PC-3 (cell line): ENCODE measurements at places on chromosomes 4 and X. TPM values are rescaled to one million over a fixed set of nuclear protein-coding genes. Genes with fewer than 3 reads are reported as not detected.

NAA11 gene
- not detected in 2 replicates for total RNA-seq

APEX2 gene
- total RNA-seq, result 24.7 and 30.9 TPM in 2 replicates

DNA sequence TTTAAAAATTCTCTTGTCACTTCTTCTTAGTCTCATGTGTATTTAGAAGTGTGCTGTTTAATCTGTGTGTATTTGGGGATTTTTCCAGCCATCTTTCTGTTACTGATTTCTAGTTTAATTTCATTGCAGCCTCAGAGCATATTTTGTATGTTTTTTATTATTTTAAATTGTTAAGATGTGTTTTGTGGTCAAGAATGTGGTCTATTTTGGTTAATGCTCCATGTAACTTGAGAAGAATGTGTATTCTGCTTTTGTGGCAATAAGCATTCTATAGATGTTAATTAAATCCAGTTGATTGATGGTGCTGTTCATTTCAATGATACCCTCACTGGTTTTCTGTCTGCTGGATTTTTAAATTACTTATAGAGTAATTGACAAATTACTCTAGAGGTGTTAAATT lies 38.9 kb downstream of the ANXA10 start:
- H3K4me1 ChIP-seq, result peaks cover 27% of the 10 kb centered on the region
- no peaks in the 10 kb centered on the region for H3K27me3 ChIP-seq
- H3K36me3 ChIP-seq, result no peaks in the 10 kb centered on the region
- no peak overlapping the region for H3K27ac ChIP-seq

DNA sequence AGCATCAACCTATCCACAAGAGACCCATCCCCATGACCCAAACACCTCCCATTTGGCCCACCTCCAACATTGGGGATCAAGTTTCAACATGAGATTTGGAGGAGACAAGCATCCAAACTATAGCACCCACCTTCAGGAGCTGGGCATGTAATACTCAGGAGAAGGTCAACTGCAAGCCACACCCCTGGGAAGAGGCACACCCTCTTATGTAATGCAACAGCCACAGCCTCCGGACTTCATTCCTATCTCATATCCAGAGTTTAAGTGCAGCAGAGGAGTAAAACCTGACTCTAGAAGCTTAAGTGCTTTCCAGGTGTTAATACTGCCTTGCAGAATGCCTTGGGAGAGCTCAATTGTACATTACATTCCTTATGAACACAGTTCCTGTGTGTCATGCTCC lies 197.4 kb downstream of the PTTG2 start:
- no peak overlapping the region for H3K4me3 ChIP-seq
- peaks cover 25% of the 10 kb centered on the region for H3K4me1 ChIP-seq
- no peaks in the 10 kb centered on the region for H3K27me3 ChIP-seq
- no peaks in the 10 kb centered on the region for H3K36me3 ChIP-seq

DOK7 gene
- 2.5 and 4.9 TPM in 2 replicates for total RNA-seq

GRCh38 chr4:2812612-2813354 lies 19.9 kb downstream of the SH3BP2 start:
- no peak overlapping the region for H3K27ac ChIP-seq
- H3K27me3 ChIP-seq, result no peaks in the 10 kb centered on the region
- H3K36me3 ChIP-seq, result no peaks in the 10 kb centered on the region

GRCh38 chr4:165461159-165461821 lies 82.5 kb downstream of the CPE start:
- H3K36me3 ChIP-seq, result no peaks in the 10 kb centered on the region
- H3K4me3 ChIP-seq, result no peak overlapping the region
- no peaks in the 10 kb centered on the region for H3K4me1 ChIP-seq
- no peak overlapping the region for H3K27ac ChIP-seq
- H3K27me3 ChIP-seq, result no peaks in the 10 kb centered on the region

CT45A10 gene
- total RNA-seq, result not detected in 2 replicates

- peak overlapping the region; percentile 48 for H3K4me3 ChIP-seq
- no peaks in the 10 kb centered on the region for H3K36me3 ChIP-seq
- H3K27ac ChIP-seq, result peak overlapping the region; percentile 91
- DNase-seq, result peak; percentile 92
- peaks cover 14% of the 10 kb centered on the region for H3K4me1 ChIP-seq
- no peaks in the 10 kb centered on the region for H3K27me3 ChIP-seq
Observed at GRCh38 chr4:176499518-176499917, 179.8 kb downstream of the SPCS3 start.

CPE gene
- 15.4 and 15.5 TPM in 2 replicates for total RNA-seq

NXF2B gene
- total RNA-seq, result not detected in 2 replicates

DNA sequence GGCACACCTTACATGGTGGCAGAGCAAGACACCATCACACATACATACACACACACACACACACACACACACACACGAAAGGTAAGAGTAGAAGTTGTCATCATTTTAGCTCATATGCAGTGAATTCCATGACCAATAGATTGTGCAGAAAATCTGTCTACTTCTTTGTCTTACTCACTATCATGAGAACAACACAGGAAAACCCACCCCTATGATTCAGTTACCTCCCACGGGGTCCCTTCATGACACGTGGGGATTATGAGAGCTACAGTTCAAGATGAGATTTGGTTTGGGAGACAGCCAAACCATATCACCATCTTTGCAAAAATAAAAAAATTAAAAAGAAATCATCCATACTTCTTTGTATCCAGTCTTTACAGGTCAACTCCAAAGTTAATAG lies 221.1 kb downstream of the BMPR1B start:
- no peaks in the 10 kb centered on the region for H3K36me3 ChIP-seq
- H3K27ac ChIP-seq, result no peak overlapping the region
- peak; percentile 7 for DNase-seq
- no peak overlapping the region for H3K4me3 ChIP-seq

RGN gene
- total RNA-seq, result not detected in 2 replicates

TMPRSS11F gene
- not detected in 2 replicates for total RNA-seq

RAB41 gene
- total RNA-seq, result not detected in 2 replicates

DNA sequence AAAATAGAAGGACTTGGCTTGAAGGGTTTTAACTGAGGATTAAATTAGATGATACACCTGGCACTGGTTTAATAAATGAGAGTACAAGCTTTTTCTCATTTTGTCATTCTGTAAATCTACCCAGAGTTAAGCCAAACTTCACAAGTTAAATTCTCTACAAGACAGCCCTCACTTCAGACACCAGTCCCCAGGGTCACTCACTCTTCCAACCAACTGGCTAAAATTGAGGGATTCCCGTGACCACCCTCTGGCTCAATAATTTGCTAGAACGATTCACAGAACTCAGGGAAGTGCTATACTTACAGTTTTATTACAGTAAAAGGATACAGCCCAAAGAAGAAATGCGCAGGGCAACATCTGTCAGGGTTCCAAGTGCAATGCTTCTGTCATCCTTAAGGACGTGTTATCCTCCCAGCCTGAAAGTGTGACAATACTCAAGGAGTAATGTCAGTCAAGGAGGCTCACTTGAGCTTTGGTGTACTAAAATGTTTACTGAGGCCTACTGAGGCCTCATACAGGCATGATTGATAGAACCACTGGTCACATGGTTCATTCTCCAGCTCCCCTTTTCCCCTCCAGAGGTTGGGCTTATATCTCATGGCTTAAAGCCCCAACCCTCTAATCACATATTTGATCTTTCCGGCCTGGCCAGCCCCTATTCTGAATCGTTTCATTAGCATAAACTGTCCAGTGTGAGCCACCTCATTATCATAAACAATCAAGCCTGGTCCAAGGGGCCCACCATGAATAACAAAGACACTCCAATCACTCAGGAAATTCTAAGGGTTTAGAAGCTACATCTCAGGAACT lies 9.6 kb upstream of the TMSB4X start:
- no peak overlapping the region for H3K27ac ChIP-seq
- H3K4me1 ChIP-seq, result no peaks in the 10 kb centered on the region
- no peaks in the 10 kb centered on the region for H3K27me3 ChIP-seq
- no peaks in the 10 kb centered on the region for H3K36me3 ChIP-seq
- no peak overlapping the region for H3K4me3 ChIP-seq

DNA sequence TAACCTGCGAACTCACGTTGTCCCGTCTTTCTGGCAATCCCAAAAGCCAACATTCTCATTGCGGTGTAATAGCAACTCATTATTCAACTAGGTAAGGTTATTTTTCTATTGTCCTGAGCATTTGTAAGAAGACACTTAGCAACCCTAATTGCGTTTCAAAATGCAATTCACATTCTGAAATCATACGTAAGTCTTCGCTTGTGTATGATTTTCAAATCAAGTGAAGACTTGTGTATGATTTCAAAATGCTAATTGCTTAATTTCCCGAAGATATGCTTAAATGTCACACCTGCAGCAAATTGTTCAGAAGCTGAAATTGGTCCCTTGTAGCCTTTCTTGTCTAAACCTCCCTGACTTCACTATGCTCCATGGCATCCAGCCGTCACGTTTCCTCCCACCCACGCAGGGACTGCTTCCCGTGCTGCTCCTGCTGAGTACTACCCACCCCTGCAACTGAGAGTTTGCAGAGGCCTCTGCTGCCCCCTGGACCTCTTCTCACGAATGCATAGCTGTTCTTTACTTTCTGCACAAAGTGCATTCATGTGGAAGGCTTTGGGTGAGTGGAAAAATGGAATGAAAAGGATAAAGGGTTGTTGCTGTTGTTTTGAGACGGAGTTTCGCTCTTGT lies 40.8 kb upstream of the CLDN24 start:
- no peaks in the 10 kb centered on the region for H3K27me3 ChIP-seq
- no peak for DNase-seq
- no peaks in the 10 kb centered on the region for H3K36me3 ChIP-seq

SMARCAD1 gene
- 10.9 and 17.0 TPM in 2 replicates for total RNA-seq

DNA sequence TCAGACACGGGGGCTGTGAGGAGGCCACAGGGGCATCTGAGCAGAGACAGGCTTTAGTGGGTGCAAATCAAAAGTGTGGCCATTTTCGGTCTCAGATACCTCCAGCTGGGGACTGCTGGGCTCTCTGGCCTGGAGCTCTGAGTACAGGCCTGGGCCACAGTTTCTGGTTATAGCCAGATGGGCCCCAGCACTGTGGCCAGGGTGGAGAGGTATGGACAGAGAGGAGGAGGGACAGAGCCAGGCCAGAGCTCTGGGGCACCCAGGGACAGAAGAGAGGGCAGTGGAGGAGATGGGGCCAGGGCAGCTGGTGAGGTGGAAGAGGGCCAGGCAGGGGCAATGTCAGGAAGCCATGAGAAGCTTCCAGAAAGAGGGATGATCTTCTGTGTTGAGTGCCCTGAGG lies 20.1 kb downstream of the CCNQ start:
- no peaks in the 10 kb centered on the region for H3K27me3 ChIP-seq
- no peak for DNase-seq
- H3K4me3 ChIP-seq, result no peak overlapping the region
- no peaks in the 10 kb centered on the region for H3K4me1 ChIP-seq
- no peak overlapping the region for H3K27ac ChIP-seq

HMX1 gene
- total RNA-seq, result not detected in 2 replicates
